NCI-H1436 treated with DMSO at 0.1 percent for 48 hours (cell line): ENCODE measurements at places on chromosomes 6 and 20.

GRCh38 chr6:135266675-135267074 lies 85.6 kb downstream of the MYB start:
- DNase-seq: no peak

GRCh38 chr6:73134588-73134987 lies 90.7 kb downstream of the KHDC1L start:
- DNase-seq: no peak

DNA sequence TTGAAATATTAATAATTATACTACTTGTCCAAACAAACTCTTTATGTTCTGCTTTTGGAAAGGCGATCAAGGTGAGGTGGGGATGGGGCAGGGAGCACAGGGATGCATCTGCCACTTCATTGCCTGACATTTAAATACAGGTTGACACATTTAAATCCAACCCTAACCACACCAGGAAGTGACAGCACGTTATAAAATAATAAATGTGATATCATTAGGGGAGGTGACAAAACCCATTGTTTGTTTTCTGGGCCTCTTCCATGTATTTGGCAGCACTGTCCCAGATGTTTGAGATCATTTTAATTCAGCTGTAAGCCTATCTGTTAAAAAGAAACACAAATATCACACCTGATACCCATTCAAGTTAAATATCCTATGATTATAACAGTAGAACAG lies 342.4 kb upstream of the ARID1B start:
- no peak for DNase-seq

DNA sequence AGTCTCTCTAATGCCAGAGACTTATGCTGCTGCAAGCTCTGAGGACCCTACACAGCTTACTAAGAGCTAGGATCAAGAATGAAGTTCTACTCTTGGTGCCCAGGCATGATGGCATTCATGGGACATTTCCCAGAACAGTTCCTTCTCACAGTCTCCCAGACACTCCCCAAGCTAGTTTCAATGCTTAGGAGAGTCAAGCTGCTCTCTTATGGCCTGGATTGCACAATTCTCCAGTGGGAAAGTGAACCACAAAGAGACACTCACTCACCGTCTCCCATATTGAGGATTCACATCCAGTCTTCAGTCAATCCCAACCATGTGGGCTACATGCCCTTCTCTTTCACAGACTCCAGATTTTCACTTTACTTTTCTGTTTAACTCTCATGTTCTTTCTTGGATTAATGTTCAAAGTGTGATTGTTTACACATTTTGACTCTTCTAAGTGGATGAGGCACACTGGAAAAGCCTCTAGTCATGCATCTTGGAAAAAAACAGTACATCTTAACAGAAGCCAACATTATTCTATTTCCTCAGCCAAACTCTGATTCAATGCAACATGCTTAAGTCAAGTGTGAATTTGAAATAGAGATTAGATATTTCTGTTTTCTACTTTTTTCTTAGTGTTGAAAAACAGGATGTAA lies 447.8 kb upstream of the BTBD3 start:
- DNase-seq: no peak

- no peak for DNase-seq
Measured at GRCh38 chr6:4287372-4287771, 152.0 kb upstream of the ECI2 start.

GRCh38 chr6:52964318-52964717 lies 30.8 kb downstream of the GSTA4 start:
- no peak for DNase-seq

- DNase-seq: no peak
Measured at GRCh38 chr6:135531954-135532490, 34.5 kb upstream of the AHI1 start.

DNA sequence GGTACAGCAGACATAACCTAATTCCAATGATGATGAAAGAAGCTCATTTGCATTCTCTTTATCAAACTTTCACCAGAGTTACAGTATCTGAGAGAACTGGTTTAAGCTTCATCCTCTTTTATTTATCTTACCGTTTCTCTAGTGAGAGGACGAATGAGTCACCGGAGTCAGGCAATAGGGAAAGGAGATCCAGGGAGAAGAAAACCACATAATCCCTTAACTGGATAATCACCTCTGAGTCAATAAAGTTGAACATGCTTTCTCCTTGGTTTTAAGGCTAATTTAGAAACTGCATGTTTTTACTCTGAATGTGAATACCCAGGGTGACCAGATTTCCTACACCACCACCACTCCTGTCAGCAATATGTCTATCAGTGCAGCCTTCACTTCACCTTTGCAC lies 313.7 kb upstream of the TBX18 start:
- DNase-seq: no peak

DNA sequence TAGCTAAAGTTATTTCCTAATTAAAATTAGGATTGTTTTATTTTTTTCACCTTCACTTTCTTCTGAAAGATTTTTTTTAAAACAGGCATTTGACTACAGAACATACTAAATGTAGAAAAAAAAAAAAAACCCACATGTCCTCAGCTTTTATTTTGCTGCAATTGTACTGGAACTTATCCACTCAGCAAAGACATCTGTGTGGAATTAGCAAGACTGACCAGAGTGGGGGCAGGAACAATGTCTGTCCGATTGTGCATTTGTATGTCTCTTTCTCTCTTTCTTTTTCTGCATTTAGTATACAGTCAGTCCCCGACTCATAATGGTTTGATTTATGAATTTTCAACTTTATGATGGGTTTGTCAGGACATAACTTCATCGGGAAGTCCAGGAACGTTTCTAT lies 77.3 kb downstream of the CHD6 start:
- DNase-seq: no peak

DNA sequence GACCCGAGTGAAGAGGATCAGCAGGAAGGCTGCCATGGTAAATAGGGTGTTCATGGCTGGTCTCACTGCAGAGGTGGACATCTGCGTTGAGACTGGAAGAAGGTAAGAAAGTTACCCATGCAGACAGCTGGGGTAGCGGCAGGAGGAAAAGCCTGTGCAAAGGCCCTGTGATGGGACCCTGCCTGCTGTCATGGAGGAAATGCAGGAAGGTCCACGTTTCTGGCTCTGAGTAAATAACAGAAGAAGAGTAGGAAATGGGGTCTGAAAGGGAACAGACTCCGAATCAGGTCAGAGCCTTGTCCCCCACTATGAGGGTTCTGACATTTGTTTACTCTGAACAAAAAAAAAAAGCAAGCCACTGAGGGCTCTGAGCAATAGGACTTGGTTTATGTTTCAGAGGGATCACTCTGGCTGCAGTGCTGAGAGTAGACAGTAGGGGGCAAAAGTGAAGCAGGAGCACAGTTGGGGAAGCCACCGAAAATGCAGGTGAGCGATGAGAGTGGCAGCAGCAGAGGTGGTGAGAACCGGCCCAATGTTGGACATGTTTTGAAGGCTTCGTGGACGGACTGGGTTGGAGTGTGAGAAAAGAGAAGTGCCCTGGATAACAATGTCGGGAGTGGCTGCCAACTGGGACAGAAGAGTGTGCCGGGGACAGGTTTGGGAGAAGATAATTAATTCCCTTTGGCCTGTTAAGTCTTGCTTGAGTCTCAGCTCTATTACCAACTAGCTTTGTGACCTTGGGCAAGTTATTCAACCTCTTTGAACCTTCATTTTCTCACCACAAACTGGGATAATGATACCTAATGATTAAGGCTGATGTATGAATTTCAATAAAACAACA lies 57.9 kb upstream of the MAP7 start:
- no peak for DNase-seq

- DNase-seq: no peak
Measured at GRCh38 chr6:34047913-34048867, 97.7 kb downstream of the GRM4 start.

DNA sequence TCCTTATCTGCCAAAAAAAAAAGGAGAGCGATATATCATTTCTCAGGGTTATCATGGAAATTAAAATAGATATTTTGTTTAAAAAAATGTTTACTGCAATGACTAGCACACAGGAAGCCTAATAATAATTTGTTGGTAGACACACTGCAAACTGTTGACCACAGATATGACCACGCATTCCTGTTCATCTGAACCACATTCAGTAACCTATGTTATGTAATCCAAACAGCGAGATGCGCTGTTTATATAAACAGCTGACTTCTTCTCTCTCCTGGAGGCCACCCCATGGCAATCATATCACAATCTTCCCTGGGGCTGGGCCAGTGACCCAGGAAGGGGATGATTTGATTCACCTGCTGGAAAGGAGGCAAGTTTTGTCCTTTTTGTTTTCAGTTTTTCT lies 129.3 kb upstream of the UST start:
- DNase-seq: no peak

GRCh38 chr20:49496553-49497397 lies 14.3 kb upstream of the KCNB1 start:
- DNase-seq: no peak

- no peak for DNase-seq
Measured at GRCh38 chr6:115766745-115767462, 293.8 kb downstream of the FRK start.

GRCh38 chr6:57089265-57089664 lies 723 bp upstream of the ZNF451 start:
- DNase-seq: no peak

GRCh38 chr20:49052334-49052733 lies 6.2 kb downstream of the CSE1L start:
- DNase-seq: no peak

- no peak for DNase-seq
Measured at GRCh38 chr6:167750956-167751358, 75.8 kb upstream of the AFDN start.

- DNase-seq: no peak
Measured at GRCh38 chr6:163948250-163948649, 533.7 kb downstream of the QKI start.

DNA sequence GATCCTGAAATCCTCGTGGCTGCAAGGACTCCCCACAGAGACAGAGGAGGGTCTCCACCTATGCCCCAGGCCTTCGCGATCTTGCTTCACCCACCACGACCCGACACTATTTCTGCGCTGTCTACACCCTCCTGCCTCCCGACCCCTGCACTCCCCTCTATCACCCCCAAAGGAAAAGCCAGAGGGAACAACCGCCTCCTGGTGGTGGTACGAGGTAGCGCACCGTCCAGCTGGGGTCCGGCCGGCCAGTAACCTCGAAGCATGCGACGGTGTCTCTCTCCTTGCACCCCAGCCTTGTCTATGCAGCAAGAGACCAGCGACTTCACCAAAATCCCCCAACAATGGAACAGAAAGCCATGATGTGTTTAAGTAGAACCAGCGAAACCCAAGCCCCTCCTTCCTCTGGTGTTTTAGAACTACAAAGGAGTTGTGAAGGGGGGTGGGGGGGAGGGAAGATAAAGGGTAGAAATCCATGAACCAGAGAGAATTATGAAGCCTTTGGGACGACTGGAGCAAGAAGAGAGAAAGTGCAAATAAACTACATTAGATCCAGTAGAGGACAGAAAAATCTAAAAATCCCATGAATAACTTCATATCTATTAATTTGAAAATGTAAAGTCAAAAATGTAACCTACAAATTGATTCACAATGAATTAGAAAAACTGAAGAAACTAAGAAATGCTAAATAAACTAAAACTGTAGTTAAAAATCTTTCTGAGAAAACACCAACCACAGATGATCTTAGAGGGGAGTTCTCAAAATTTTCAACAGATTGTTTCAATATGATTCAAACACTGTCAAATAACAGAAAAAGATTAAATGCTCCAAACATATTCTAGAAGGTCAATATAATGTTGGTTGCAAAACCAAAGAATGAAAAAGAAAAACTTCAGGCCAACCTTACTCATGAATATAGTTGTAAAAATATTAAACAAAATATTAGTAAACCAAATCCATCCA lies 168.0 kb downstream of the CDK19 start:
- no peak for DNase-seq

DNA sequence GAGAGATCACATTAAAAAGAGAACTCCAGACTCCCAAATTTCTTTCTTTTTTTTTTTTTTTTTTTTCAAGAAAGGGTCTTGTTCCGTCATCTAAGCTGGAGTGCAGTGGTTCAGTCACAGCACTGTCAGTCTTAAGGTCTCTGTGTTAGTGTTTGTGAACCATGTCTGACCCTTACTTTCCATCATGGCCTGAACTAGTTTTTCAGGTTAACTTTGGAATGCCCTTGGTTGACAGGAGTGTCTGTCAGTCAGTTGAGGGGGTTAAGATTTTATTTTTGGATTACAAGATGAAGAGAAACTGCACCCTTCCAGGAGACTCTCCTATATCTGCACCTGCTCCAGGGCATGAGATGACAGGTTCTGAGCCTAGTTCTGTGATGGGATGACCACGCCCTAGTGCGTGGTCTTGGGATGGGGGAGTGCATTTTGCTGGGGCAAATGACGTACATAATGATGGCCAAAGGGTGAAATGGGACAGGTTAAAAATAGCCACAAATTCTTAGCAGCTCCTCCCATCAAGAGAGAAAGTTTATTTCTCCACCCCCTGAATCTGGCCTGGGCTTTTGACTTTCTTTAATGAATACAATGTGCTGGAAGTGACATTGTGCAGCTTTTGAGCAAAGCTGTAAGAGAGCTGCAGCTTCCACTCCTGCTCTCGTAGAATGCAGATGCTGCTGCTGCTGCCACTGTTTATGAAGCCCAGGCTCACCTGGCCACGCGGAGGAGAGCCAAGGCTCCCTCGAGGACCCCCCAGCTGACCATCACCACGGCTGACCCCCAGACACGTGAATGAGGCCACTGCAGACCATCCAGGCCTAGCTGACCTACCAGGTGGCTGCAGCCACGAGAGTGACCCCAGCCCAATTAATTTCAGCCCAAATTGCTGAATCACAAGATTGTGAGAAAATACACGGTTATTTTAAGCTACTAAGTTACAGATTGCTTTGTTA lies 29.7 kb upstream of the FAM50B start:
- no peak for DNase-seq

GRCh38 chr6:160428818-160429619 lies 80.8 kb downstream of the SLC22A3 start:
- DNase-seq: no peak

- DNase-seq: no peak
Measured at GRCh38 chr20:2806351-2806701, 5.9 kb upstream of the CPXM1 start.
